ENCODE measurements at places on chromosomes 7 and 10.

GRCh38 chr10:86792461-86793167, 36.2 kb downstream of the BMPR1A start:
- DNase-seq: no peak

DNA sequence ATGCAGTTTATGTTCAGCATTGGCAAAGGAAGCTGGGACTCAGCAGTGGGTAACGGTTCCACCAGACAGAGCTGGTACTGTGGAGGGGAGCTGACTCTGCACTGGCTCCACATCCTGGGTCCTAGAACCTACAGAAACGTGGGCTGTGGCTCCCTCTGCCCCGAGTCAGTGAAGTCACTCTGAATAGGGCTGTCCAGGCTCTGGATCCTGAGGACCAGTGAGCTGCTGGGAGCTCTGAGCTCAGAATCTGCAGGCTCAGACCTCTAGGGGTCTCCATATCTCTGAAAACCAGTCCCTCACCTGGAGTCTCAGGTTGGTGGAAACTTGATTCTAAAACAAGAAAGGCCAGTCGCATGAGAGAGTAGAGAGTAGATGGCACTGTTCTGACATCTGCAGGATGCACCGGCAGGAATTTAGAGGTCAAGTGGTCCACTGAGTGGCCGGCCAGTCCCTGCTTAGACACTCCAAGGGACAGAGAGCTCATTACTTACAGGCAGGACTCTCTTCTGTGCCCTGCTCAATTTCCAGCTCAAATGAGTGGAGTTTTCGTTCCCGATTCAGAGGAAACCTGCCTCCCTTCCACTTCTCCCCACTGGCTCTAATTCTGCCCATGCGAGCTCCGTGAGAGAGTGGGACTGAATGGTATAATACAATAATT, 18.6 kb downstream of the NPFFR1 start:
- no peak for DNase-seq

DNA sequence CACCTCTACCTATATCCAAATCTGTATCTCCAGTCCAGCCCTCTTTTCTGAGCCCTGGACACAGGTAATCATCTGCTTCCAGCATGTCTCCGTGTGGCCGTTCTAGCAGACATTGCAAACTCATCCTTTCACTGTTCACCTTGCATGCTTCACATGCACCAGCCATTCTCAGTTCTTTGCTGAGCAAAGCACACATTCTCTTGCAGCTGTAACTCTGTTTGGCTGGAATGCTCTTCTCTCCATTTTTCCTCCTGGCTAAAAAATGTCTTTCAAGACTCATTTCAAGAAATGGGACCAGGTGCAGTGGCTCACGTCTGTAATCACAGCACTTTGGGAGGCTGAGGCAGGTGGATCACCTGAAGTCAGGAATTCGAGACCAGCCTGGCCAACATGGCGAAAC, 40.3 kb upstream of the NRF1 start:
- no peak for DNase-seq

GRCh38 chr7:14095233-14095950, 105.9 kb upstream of the ETV1 start:
- no peak for DNase-seq

GRCh38 chr10:6072215-6072934, 10.2 kb upstream of the IL2RA start:
- no peak for DNase-seq

DNA sequence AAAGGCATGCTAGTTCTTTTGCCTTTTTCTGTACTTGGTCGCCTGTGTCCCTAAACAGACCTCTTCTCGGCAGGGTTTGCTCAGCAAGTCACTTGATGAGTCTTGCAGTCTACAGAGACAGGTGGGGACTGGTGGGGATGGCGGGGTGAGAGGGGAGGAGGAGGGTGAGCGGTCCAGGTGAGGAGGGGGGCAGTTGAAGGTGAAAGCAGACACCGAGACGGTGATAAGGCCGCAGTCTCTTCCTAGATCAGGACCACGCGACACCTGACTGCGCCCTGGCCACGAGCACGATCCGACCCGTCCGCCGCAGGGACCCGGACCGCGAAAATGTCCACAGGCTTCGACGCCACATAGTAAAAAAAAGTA, 566 bp downstream of the ASNS start:
- DNase-seq: peak; percentile 2

DNA sequence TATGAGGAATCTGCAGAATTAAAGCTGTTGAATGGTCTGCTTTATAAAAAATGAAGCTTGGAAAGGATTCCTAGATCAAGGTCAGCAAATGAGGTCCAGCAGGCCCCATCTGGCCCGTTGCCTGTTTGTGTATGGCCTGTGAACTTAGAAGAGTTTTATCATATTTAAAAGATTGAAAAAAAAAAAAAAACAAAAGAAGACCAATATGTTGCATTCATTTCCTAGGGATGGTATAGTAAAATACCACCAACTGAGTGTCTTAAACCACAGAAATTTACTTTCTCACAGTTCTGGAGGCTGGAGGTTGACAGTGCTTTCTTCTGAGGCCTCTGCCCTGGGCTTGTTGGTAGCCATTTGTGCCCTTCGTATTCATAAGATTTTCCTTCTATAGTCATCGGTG, 109.2 kb downstream of the PPP1R3A start:
- DNase-seq: no peak

- DNase-seq: no peak
Measured at GRCh38 chr10:116088985-116089384, 184.0 kb downstream of the GFRA1 start.

GRCh38 chr7:68474661-68475216, 1123.5 kb upstream of the AUTS2 start:
- no peak for DNase-seq

GRCh38 chr10:48507494-48507893, 97.4 kb downstream of the ARHGAP22 start:
- no peak for DNase-seq

GRCh38 chr10:49096890-49097445, 18.4 kb downstream of the VSTM4 start:
- no peak for DNase-seq

GRCh38 chr7:43302773-43303460, 190.5 kb downstream of the HECW1 start:
- DNase-seq: no peak

DNA sequence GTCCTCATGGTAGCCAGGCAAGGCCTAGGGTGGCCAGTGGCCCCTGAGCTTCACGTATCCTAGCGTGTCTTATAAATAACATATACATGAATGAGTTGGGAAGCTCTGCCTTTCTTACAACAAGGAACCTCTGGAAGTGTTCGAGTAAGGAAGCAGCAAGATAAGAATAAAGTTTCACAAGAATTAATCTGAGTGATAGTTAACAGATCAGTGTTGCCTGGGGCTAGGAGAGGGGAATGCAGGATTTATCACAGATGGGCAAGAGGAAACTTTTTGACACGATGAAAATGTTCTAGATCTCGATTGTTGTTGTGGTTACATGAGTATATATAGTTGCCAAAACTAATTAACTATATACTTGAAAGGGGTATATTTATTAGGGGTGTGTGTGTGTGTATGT, 74.2 kb downstream of the TSPAN12 start:
- DNase-seq: no peak

DNA sequence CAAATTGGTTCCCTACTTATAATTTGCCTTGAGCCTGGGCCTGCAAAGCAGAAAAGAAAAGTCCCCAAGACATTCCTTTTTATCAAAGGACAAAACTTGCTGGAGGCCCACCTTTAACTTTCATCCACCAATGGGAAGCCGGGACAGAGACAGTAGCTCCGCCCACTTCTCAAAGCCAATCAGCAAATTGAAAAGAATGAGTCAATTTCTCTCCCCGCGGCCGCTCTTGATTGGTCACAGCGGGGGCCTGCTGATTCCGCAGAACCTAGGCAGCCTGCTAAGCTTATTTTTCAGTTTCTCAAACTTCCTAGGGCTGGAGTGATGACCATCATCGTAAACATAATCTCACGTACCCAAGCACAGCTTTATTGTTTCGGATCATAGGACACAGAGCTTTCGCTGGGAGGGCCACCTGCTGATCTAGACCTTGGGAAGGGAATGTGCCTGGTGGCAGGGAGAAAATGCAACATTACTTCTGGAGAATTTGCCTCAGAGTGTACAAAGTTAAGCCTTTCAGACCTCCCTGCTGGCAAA, at the start of gene SLC13A4:
TSS of gene SLC13A4 (minus strand) at position 51 of the 534 bp plus-strand sequence. CDS start 690 bp downstream, outside the sequence.
- no peak for DNase-seq

- DNase-seq: no peak
Measured at GRCh38 chr7:1812509-1813393, 142.7 kb downstream of the ELFN1 start.

DNA sequence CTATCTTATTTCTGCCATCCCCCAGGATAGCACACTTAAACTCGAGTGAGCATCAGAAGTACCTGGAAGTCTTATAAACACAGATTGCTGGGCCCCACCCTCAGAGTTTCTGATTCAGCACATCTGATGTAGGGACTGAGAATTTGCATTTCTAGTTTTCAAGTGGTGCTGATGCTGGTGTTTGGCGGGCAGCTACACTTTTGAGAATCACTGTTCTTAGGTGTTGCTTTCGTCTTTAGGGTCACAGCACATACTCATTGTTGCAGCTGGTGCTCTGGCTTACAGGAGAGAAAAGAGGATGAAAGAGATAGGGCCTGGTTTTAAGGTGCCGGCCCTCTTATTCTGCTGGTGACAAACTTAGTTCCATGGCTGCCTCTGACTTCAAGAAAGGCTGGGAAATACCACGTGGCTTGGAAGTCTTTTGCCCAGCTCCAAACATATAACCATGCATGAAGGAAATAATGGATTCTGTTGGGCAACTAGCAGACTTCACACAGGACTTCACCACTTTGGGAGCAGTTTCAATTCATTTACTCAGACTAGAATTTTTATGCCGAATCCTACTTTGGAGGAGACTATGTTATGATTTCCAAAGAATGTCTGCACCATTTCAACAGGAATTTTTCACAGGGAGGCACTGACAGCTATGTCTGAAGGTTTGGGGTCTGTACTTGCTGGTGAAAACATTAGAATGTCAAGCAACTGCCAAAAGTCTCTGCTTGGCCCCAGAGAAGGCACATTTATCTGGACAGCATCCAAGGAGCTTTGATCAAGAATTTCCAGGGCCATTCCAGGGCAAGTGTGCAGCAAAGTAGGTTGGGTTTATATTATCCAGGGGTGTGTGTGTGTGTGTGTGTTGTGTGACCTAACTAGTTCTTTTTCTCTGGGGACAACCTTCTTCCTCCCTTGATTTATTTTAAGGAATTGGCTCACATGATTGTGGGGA, 6.9 kb upstream of the MINDY4 start:
- DNase-seq: no peak

GRCh38 chr10:109971634-109972033, 36.1 kb upstream of the ADD3 start:
- DNase-seq: no peak

DNA sequence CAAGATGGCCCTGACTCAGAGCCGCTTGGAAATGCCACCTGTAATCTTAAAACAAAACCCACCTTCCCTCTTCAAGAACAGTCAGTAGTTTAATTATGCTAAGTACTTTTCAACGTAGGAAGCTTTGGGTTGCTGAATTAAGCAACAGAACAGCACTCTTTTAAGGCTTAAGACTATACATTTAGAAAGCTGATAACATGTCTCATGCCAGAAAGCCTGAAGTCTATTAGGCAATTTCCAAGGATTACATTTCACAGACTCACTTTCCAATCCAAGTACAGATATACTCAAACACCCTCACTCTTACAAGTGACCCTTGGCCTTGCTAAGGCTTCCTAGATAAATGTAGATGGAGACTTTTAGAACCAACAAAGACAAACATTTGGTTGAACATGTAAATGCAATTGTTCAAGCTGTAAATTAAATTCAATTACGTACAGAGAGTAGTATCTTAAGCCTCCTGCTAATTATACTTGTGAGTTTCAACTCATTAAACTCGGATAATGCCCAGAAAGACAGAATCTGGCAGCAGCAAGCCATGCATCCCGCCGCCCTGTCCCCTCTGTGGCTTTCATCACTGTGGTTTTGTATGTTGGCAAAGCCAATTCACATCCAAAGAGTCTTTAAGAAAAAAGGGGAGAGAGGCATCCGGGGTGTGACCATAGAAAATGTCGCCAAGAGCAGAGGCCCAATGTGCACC, 283.1 kb upstream of the NRP1 start:
- DNase-seq: no peak

All from stimulated activated CD4-positive, alpha-beta T cell treated with anti-CD3 and anti-CD28 coated beads, TNF-alpha, amount 100 ng/mL, for 24 hours (primary cell).